ENCODE measurements at places on chromosomes 1 and 21.
A peak's percentile ranks its signal among the peaks of the same experiment; 100 is the strongest.

- DNase-seq: peak; percentile 53
- no peaks in the 10 kb centered on the region for H3K27me3 ChIP-seq
- H3K27ac ChIP-seq: no peak overlapping the region
- H3K36me3 ChIP-seq: no peaks in the 10 kb centered on the region
- H3K4me1 ChIP-seq: peaks cover 5% of the 10 kb centered on the region
- H3K4me3 ChIP-seq: peak overlapping the region; percentile 19
Measured at GRCh38 chr1:21607549-21608529, 61.3 kb downstream of the RAP1GAP start.

GRCh38 chr1:211738096-211738690 is 62.8 kb upstream of the NEK2 start:
- H3K36me3 ChIP-seq: no peaks in the 10 kb centered on the region
- DNase-seq: no peak
- H3K27ac ChIP-seq: no peak overlapping the region

GRCh38 chr1:201426479-201427310 is 5.2 kb upstream of the TNNI1 start:
- H3K27ac ChIP-seq: no peak overlapping the region
- H3K4me3 ChIP-seq: no peak overlapping the region

DNA sequence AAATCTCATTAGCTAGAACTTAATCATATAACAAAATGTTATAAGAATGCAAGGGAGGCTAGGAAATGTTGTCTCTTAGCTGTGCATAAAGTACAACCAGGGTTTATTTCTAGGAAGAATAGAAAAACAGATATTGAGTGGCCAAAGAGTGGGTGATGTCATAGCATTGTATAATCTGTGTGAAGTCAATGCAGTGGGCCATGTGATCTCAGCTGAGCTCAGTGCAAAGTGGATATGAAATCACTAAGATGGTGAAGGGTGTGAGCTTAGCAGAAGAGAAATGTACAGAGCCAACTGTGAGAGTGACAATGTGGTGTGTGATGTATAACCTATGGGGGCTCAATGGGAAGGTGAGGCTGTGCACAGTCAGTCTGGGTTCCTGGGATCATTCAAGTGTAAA is 29.7 kb upstream of the DUSP23 start:
- H3K4me3 ChIP-seq: no peak overlapping the region
- no peaks in the 10 kb centered on the region for H3K4me1 ChIP-seq
- DNase-seq: no peak
- no peaks in the 10 kb centered on the region for H3K27me3 ChIP-seq

GRCh38 chr1:1348420-1349255 is 580 bp downstream of the DVL1 start:
- no peak for DNase-seq
- peak overlapping the region; percentile 73 for H3K4me3 ChIP-seq
- peaks cover 23% of the 10 kb centered on the region for H3K27me3 ChIP-seq
- peaks cover 22% of the 10 kb centered on the region for H3K4me1 ChIP-seq
- no peaks in the 10 kb centered on the region for H3K36me3 ChIP-seq

GRCh38 chr1:223682502-223682901 is 17.0 kb upstream of the CAPN8 start:
- H3K27me3 ChIP-seq: no peaks in the 10 kb centered on the region
- H3K4me1 ChIP-seq: no peaks in the 10 kb centered on the region
- no peaks in the 10 kb centered on the region for H3K36me3 ChIP-seq
- no peak overlapping the region for H3K4me3 ChIP-seq
- DNase-seq: no peak

- H3K4me1 ChIP-seq: no peaks in the 10 kb centered on the region
- H3K27ac ChIP-seq: no peak overlapping the region
- DNase-seq: no peak
- H3K27me3 ChIP-seq: no peaks in the 10 kb centered on the region
- H3K4me3 ChIP-seq: no peak overlapping the region
Measured at GRCh38 chr1:109207467-109208103, 6.1 kb upstream of the SARS1 start.

- peaks cover 14% of the 10 kb centered on the region for H3K4me1 ChIP-seq
- no peak overlapping the region for H3K4me3 ChIP-seq
- peak; percentile 39 for DNase-seq
- H3K27ac ChIP-seq: no peak overlapping the region
- H3K36me3 ChIP-seq: no peaks in the 10 kb centered on the region
Measured at GRCh38 chr1:226360106-226360746, 47.7 kb downstream of the PARP1 start.

- no peaks in the 10 kb centered on the region for H3K36me3 ChIP-seq
- H3K27ac ChIP-seq: no peak overlapping the region
- H3K27me3 ChIP-seq: no peaks in the 10 kb centered on the region
- no peak overlapping the region for H3K4me3 ChIP-seq
Measured at GRCh38 chr1:56495538-56495937, 83.8 kb downstream of the PLPP3 start.

- no peak for DNase-seq
- no peaks in the 10 kb centered on the region for H3K4me1 ChIP-seq
- H3K36me3 ChIP-seq: peaks cover 41% of the 10 kb centered on the region
- no peak overlapping the region for H3K27ac ChIP-seq
Measured at GRCh38 chr1:33168556-33169289, 13.1 kb downstream of the TRIM62 start.

DNA sequence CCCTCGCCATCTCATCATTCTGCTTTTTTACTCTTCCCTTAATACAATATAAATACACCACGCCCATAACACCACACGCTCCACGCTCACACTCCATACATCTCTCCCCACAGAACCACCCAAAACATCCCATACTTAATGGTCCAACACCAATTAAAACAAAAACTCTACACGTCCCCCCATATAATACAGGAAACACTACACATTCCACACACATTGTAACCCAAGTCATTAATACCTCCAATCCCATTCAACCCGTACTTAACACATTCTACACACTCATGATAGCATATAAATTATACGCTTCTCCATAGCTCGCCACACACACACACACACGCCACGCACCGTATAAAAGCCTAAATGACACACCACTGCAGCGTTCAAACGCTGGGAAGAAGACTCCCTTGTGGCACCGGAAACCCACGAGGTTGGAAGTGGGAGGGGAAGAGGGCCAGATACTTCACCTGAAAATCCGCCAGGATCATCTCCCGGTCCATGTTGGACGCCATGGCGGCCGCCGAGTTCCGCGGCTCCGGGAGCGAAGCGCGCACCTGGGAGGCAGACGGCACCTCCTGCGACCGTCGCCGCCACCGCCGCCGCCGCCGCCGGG is 659 bp downstream of the FAF1 start:
- H3K27me3 ChIP-seq: no peaks in the 10 kb centered on the region
- peak overlapping the region; percentile 76 for H3K27ac ChIP-seq
- no peak for DNase-seq
- H3K4me3 ChIP-seq: peak overlapping the region; percentile 69
- H3K36me3 ChIP-seq: no peaks in the 10 kb centered on the region
- peaks cover 20% of the 10 kb centered on the region for H3K4me1 ChIP-seq

DNA sequence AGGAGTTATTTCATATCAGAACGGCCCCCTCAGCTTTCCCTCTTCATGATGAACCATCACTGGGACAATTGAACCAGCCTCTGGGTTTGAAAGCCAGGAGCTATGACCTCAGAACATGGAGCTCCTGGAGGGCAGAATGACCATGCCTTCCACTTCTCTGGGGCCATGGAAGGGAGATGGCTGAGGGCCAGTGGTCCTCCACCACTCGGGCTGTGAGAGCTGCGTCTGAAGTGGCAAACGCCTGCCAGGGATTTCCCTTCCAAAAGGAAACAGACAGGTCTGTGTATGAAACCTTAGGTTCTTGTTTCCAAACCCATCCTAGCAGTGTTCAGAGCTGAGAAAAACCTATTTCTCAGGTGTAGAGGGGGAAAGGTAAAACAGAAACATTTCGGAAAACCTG is 22.5 kb downstream of the PKP1 start:
- H3K27ac ChIP-seq: no peak overlapping the region
- no peak overlapping the region for H3K4me3 ChIP-seq
- no peaks in the 10 kb centered on the region for H3K4me1 ChIP-seq
- no peaks in the 10 kb centered on the region for H3K36me3 ChIP-seq
- H3K27me3 ChIP-seq: no peaks in the 10 kb centered on the region

DNA sequence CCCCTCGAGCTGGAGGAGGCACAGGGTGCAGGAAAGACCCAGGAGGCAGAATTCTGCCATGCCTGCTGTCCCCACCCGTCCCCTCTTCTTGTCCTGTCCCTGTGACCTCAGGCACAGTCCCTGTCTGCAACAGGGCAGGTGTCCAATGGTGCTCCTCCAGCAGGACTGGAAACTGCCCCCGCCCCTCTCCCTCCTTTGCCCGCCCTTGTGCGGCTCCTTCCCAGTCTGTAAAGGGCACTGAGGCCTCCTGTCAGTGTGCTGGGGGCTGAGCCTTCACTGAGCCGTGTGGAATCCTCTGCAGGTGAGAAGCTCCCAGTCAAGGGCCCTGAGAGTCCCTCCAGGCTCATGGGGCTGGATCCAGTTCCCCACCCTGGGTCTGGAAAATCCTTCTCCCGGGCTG is 28.9 kb downstream of the PRDM16 start:
- H3K4me3 ChIP-seq: no peak overlapping the region
- H3K36me3 ChIP-seq: no peaks in the 10 kb centered on the region
- H3K27ac ChIP-seq: no peak overlapping the region
- no peaks in the 10 kb centered on the region for H3K27me3 ChIP-seq

- no peaks in the 10 kb centered on the region for H3K4me1 ChIP-seq
- DNase-seq: no peak
- H3K36me3 ChIP-seq: no peaks in the 10 kb centered on the region
- no peak overlapping the region for H3K4me3 ChIP-seq
Measured at GRCh38 chr1:187275346-187275745, 446.6 kb downstream of the PLA2G4A start.

- peaks cover 32% of the 10 kb centered on the region for H3K27me3 ChIP-seq
- H3K4me1 ChIP-seq: peaks cover 20% of the 10 kb centered on the region
- no peak for DNase-seq
- H3K36me3 ChIP-seq: no peaks in the 10 kb centered on the region
- no peak overlapping the region for H3K27ac ChIP-seq
Measured at GRCh38 chr1:201535046-201535918, 3.6 kb upstream of the NAV1 start.

DNA sequence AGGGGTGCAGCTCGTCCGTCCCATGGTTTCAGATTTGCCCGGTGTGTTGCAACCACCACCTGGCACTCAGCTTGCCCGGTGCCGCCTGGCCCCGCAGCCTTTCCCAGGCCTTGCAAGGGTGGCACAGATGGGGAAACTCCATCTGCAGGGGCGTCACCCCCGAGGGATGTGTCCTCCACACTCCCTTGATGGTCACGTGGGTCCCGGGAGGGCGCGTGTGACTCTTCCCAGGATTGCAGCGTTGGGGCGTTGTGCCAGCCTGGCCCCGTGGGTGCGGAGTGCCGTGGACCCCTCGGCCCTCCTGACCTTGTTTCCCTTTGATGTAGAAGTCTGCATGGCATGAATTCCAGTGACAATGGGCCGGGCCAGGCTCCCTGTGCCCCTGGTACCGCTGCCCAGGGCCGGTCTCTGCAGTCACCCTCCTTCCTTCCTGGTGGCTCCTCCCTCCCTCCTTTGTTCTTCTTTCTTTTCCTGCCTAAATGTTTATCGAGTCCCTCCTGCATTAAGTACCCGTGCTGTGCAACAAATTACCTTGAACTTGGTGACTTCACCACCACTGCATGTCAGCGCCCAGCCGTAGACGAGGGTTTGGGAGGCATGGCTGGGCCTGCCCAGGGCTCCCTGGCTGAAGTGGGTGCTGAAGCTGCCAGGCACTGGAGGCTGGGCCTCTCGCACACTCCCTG is 22.9 kb downstream of the RRP1 start:
- H3K4me1 ChIP-seq: peaks cover 19% of the 10 kb centered on the region
- no peaks in the 10 kb centered on the region for H3K36me3 ChIP-seq
- no peak for DNase-seq
- no peak overlapping the region for H3K27ac ChIP-seq
- peaks cover 25% of the 10 kb centered on the region for H3K27me3 ChIP-seq
- no peak overlapping the region for H3K4me3 ChIP-seq

- peak overlapping the region; percentile 16 for H3K27ac ChIP-seq
- no peaks in the 10 kb centered on the region for H3K27me3 ChIP-seq
- peaks cover 28% of the 10 kb centered on the region for H3K4me1 ChIP-seq
- peak overlapping the region; percentile 50 for H3K4me3 ChIP-seq
- H3K36me3 ChIP-seq: no peaks in the 10 kb centered on the region
Measured at GRCh38 chr1:244815600-244816099, 19.8 kb upstream of the COX20 start.

GRCh38 chr1:110594456-110595352 is 11.5 kb downstream of the KCNA2 start:
- DNase-seq: no peak
- peaks cover 16% of the 10 kb centered on the region for H3K27me3 ChIP-seq
- no peak overlapping the region for H3K27ac ChIP-seq
- no peaks in the 10 kb centered on the region for H3K4me1 ChIP-seq

- DNase-seq: no peak
- H3K36me3 ChIP-seq: no peaks in the 10 kb centered on the region
- no peaks in the 10 kb centered on the region for H3K27me3 ChIP-seq
- H3K27ac ChIP-seq: no peak overlapping the region
Measured at GRCh38 chr1:154720328-154721297, 112.6 kb upstream of the ADAR start.

DNA sequence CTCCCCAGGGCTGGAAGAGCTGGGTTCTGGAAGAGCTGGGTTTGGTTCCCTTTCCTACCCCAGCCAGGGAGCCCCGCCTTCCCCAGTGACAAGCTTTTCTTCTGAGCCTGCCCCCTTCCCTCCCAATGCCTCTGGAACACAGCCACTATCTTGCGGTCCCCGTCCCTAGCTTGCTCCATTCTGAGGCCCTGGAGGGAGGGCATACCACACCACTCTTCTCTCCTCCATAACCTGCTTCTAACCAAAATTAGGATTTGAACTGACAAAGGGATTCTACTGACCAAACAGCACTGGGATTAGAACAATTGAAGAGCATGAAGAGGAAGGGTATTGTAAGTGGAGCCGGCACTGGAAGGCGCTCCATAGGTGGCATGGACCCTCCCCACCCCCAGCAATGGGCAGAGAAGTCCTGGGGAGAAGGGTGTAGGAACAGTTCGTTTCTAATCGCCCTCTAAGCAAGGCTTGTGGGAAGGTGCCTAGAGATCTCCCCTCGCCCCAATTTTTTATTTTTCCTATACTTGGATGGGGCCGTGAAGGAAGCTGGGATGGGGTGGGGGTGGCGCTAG is 690 bp downstream of the C1orf216 start:
- peak overlapping the region; percentile 62 for H3K27ac ChIP-seq
- peak overlapping the region; percentile 73 for H3K4me3 ChIP-seq
- H3K27me3 ChIP-seq: no peaks in the 10 kb centered on the region
- no peaks in the 10 kb centered on the region for H3K36me3 ChIP-seq
- H3K4me1 ChIP-seq: peaks cover 10% of the 10 kb centered on the region
- DNase-seq: peak; percentile 19

GRCh38 chr21:42829417-42829816 is 49.9 kb downstream of the WDR4 start:
- peaks cover 9% of the 10 kb centered on the region for H3K27me3 ChIP-seq
- H3K36me3 ChIP-seq: no peaks in the 10 kb centered on the region
- no peak for DNase-seq
- no peak overlapping the region for H3K27ac ChIP-seq
- peaks cover 13% of the 10 kb centered on the region for H3K4me1 ChIP-seq
